ENCODE measurements at places on chromosomes 5 and 9.
A peak's percentile ranks its signal among the peaks of the same experiment; 100 is the strongest.

DNA sequence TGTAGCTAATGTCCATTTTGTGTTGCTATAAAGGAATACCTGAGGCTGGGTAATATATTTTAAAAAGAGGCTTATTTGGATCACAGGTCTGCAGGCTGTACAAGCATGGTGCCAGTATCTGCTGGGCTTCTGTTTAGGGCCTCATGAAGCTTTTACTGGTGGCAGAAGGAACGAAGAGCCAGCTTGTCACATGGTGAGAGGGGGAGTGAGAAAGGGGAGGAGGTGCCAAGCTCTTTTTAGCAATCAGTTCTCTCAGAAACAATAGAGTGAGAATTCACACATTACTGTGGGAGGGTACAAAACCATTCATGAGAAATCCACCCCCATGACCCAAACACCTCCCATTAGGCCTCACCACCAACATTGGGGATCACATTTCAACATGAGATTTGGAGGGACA lies 340.9 kb downstream of the RASEF start:
- DNase-seq: no peak

- DNase-seq: no peak
These were observed 185.7 kb downstream of the PBX3 start for GRCh38 chr9:125932746-125933455.

- DNase-seq: no peak
These were observed 132.6 kb downstream of the GHR start for GRCh38 chr5:42555797-42556196.

- no peak for DNase-seq
These were observed 6.9 kb downstream of the SELENOP start for GRCh38 chr5:42804717-42805339.

DNA sequence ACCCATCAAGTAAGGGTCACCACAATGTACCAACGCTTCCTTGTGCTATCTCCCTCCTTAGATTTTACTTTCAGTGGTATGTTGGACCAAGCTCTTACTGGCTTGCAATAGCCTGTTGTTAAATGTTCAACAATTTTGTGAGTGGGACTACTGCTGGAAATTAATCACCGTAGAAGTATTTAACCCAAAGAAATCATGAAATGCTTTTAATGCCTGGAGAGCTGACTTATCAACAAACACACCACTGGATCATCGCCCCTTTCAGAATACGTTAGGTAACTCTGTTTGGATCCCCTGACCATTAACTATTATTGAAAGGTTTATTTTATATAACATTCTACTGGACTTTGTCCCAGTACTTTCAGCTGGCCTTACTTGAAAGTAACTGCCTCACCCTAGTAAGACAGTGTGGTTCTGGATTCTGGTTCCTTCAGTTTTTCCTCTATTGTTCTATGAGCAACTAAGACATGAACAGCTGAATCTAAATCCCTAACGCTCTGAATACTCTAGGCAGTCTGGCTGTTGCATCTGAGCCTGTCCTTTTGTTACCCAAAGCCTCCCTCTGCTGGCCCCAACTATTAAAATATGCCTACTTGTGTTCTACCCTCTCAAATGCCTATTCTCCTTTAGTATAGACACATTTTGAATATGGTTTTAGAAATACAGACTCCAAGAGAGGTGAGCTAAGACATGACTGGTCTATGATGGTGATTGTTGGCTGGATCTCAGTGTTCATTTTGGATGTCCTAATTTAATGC lies 1203.4 kb upstream of the DMAC1 start:
- peak; percentile 0 for DNase-seq

GRCh38 chr5:91225848-91226686 lies 157.1 kb downstream of the ARRDC3 start:
- peak; percentile 16 for DNase-seq

DNA sequence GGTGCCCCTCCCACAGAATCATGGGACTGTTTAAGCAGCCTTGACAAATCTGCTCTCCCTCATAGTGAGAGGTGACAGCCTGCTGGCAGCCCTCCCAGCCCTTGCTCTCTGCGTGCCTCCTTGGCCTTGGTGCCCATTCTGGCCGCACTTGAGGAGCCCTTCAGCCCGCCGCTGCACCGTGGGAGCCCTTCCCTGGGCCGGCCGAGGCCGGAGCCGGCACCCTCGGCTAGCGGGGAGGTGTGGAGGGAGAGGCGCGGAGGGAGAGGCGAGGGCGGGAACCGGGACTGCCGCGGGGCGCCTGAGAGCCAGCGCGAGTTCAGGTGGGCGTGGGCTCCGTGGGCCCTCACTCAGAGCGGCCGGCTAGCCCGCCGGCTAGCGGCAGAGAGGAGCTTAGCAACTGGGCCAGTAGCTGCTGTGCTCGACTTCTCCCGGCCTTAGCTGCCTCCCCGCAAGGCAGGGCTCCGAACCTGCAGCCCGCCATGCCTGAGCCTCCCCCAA lies 125.9 kb upstream of the MYO10 start:
- no peak for DNase-seq

- DNase-seq: no peak
These were observed 560.5 kb downstream of the IRX1 start for GRCh38 chr5:4156153-4156552.

DNA sequence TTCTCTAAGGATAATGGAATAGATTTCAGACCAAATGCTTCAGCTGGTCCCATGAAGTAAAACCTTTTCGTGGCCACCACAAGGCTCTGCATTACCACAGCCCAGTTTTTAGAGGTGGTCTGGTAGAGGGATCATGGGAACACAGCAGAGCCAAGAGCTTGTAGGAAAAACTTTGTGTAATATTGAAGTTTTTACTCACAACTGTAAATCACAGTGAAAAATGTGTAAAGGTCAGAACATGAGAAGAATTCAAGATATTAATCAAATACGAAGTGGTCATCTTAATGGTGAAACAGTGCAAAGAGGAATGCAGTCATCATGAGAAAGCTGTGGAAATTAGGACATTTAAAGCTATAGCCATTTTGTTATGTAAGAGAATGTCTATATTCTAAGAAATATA lies 197.5 kb downstream of the NPR3 start:
- DNase-seq: no peak

GRCh38 chr5:51378448-51379330 lies 4.6 kb upstream of the ISL1 start:
- DNase-seq: no peak

DNA sequence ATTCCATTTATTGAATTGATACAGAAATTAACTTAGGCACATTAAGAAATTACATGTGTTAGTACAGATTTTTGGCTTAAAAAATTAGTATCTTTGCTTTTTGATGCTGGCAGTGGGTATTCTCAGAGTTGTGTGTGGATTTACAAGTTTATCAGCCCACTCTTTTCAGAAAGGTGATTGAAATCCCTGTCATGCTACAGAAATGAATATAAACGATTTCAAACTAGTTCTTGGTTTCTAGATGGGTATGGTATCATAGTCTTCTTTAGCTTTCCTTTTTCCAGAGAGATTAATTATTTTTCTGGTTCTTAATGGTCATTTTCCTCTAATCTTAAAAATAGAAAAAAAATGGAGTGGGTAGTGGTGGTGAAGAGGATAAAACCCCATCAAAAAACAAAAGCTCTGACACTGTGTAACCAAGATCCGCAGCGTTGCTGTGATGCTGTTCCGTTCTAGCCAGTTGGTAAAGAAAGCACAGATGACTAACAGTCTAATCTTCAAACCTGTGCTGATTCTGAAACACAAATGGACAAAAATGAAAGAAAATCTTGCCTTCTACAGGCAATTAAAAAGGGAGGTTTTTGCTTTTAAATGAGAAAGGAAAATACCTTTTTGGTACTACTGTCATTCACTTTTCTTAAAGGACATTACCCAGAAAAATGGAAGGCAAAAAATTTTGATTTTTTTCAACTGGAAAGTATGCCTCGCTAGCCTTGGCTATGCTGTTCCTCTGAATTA lies 5.2 kb downstream of the LRRTM2 start:
- DNase-seq: no peak

GRCh38 chr9:15059003-15059402 lies 148.8 kb upstream of the FREM1 start:
- DNase-seq: no peak

GRCh38 chr9:1098551-1098950 lies 48.4 kb downstream of the DMRT2 start:
- DNase-seq: no peak

DNA sequence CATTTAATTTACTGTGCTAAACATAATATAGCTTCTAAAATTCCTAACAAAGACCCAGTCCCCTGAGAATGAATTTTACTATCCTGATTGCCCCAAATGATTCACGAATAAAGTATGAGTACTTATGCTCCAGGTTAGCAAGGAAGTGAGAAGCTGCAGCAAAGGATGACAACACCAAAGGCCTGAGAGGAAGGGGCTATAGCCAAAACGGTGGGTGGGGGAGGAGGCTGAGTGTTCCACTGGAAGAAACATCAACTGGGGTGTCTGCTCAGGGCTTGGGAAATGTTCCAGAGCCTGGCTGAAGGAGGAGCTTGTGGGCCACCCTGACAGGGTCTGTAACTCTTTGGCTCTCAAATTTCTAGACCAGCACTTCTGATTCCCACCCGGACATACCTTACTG lies 157.3 kb downstream of the ADAMTS12 start:
- DNase-seq: no peak

- no peak for DNase-seq
These were observed 185.0 kb upstream of the DAP start for GRCh38 chr5:10946050-10946449.

DNA sequence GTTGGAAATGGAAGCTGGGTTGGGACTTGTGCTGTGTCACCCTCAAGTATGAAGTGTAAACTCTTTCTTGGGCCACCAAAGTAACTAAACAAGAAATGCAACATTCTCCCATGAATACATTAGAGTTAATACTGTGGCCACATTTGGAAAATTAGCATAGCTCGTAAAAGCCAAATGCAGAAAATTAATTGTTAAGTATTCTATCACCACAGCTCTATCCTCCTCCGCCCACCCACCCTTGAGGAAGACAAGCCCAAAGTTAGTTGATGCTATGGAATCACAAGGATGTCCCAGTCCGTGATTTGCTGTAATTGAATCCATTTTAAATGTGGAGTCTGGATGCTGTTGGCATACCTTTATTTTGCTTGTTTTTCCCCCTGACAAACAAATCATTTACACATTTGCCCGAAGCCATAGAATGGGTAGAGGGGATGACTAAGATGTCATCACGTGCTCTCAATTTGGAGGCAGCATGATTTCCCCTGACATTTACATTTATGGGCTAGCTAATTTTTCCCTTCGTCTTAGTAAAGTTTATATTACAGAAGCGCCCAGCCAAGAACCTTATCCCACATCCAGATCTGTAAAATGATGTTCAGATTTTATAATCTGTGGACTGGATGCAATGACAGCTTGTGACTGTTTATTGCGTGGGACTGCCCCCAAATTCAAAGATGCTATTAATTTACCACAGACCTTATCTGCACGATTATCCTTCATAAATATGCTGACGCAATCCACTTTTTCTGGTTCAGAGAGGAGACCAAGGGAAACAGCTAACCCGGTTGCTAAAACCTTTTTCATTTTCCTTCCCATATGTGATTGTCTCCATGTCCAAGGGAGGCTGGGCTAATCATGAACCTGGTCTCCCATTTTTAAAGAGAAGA lies 3.7 kb downstream of the MSX2 start:
- no peak for DNase-seq

DNA sequence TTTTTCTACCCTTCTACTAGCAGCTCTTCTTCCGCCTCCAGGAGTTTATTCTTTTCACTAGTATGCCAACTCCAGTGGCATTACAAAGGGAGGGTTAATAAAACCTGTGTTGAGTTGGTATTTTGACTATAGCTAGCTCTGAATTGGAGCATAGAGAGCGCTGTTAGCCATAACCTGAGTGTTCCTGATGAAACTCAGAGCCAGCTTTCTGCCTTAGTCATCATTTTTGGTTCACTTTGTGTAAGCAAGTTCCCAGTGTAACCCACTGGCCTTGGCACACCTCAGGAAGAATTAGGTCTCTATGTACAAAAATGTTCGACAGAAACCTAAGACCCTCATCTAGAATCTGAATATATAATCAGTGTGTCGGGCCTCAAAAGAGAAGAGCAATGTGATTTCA lies 238.9 kb downstream of the NR3C1 start:
- no peak for DNase-seq

DNA sequence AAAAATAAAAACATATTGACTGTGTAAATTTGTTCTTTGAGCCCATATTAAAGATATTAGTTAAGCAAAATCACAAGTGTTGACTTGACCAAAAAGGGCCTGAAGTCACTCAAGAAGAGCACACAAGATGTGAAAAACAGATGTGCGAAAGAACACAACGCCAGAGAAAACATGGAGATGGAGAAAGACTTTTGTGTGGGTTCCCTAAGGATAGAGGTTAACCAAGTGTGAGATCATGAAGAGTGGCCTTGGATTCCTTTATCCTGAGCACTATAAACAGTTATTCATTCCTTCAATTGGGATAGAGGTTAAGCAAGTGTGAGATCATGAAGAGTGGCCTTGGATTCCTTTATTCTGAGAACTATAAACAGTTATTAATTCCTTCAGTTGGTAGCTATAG lies 361.8 kb downstream of the CDH18 start:
- no peak for DNase-seq

DNA sequence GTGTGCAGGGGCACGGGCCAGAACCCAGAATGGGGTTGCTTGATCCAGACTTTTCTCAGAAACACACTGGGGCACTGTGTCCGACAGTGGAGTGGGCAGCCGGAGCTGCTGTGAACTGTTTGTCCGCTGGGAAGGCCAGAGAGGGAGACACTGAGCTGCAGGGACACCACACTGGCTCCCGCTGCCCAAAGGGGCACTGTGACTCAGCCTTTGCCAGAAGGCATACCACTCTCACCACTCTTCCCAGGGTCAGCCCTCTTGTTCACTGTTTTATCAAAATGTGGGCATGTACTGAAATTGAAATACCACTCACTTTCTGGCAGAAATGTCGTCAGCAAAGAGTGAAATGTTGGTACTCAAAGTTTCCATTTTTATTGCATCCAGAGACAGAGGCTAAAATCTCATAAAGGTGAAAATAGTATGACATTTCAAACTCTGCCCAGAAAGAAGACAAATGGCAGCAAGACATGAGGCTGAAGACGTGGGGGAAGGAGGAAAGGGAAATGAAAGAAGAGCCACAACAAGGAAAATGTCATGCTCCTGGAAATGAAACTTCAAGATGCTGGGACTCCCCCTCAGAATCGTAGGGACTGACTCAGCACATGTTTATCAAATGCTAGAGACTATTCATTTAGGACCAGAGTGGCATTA lies 4.5 kb upstream of the IL7R start:
- no peak for DNase-seq

- no peak for DNase-seq
These were observed 19.4 kb downstream of the DAP start for GRCh38 chr5:10741661-10742060.

DNA sequence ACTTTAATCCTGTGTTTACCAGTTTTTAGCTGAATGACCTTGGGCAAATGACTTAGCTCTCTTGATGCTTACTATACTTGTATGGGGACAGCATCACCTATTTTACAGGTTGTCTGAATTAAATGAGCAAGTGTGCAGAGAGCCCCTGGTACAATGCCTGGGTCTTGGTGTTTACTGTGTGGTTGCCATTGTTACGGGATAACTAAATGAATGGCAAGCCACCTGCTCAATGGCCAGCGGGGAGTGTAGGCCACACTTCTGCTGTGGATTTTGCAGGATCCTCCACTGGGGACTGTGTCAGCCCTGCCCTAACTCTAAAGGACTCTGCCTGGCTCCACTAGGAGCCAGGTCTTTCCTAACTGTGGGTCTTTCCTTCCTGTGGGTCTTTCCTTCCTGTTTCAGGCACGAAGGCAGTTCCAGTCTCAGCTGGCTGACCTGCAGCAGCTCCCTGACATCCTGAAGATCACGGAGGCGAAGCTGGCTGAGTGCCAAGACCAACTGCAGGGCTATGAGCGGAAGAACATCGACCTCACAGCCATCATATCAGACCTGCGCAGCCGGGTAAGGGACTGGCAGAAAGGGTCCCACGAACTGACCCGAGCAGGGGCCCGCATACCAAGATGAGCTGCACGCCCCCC lies 10.3 kb upstream of the GLE1 start:
- DNase-seq: peak; percentile 91

Data from hematopoietic multipotent progenitor cell (in vitro differentiated cells).